H54 (cell line): ENCODE measurements at places on chromosomes 3 and 15.

GRCh38 chr3:162354356-162354755, 857.7 kb downstream of the OTOL1 start:
- no peak for DNase-seq

DNA sequence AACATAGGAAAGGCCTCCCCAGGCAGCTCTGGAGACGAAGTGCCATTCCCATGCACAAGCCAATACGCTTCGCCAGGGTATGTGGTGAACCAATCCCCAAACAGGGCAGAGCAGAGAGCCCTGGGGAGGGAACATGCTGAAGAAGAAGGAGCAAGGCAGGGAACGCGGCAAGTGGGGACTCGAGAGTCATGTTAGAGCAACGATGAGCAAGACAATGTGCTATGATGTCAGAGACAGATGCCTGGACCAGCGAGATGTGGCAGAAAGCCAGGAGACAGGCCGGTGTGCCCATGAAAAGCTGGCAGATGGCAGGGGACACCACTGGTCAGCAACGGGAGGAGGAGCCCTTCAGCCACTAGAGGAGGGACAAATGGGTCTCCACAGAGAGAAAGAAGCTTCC, 39.6 kb downstream of the NIPA2 start:
- no peak for DNase-seq

GRCh38 chr3:141690431-141691072, 47.5 kb upstream of the RNF7 start:
- DNase-seq, result no peak

DNA sequence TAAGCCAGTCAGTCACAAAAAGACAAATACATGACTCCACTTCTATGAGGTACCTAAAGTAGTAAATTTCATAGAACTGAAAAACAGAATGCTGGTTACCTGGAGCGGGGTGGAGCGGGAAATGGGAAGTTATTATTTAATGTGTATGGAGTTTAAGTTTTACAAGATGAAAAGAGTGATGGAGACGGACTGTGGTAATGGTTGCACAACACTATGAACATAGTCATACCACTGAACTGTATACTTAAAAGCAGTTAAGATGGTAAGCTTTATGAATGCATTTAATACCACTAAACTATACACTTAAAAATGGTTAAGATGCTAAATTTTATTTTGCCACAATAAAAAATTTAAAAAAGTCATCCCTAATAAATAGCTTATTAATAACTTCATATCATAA, 23.2 kb downstream of the SFMBT1 start:
- no peak for DNase-seq

DNA sequence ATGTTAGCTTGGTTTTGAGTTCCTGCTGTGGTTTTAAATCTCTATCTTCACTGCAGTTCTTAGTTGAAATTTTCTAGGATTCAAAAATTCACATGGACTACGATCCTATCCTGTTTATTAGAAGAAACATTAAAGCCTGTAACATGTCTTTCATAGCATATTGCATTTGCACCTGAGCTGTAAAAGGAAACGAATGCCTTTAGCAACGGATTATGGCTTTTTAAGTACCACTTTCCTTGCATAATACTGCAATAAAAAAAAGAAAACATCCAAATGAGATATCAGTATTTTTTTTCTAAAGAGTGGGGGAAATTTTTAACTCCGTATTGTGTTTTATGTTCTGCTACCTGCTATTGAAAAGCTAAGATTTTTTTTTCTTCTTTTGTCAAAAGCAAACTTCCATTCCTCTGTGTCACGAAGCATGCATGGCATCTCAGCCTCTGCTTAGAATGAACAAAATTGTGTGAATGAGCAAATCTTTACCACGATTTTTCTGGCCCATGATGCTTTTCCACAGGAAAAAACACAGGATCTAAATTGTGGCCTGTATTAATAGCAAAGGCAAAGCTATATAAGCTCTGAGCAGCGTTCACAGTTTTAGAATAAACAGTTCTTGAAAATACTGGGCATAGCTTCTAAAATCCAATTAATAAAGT, 110.0 kb upstream of the CDIN1 start:
- peak; percentile 4 for DNase-seq

- DNase-seq, result peak; percentile 28
These were observed 69.4 kb upstream of the FOXP1 start for GRCh38 chr3:71652781-71653413.
